ENCODE measurements at places on chromosomes 6 and 20. TPM values are rescaled to one million over a fixed set of nuclear protein-coding genes. Genes with fewer than 3 reads are reported as not detected.

CLVS2 gene
- not detected for total RNA-seq

OPRL1 gene
- total RNA-seq: 2.4 TPM

PROKR2 gene
- total RNA-seq: not detected

TFAP2A gene
- total RNA-seq: 1.3 TPM

PAX1 gene
- not detected for total RNA-seq

COL19A1 gene
- 2.6 TPM for total RNA-seq

SIRPD gene
- not detected for total RNA-seq

PRKN gene
- 1.1 TPM for total RNA-seq

ZHX3 gene
- total RNA-seq: 29.0 TPM

TCP11 gene
- total RNA-seq: 0.07 TPM

EEF1A2 gene
- 3.5 TPM for total RNA-seq

C6orf52 gene
- not detected for total RNA-seq

TUBE1 gene
- 30.2 TPM for total RNA-seq

CST5 gene
- total RNA-seq: not detected

VNN1 gene
- not detected for total RNA-seq

WFDC10B gene
- not detected for total RNA-seq

DEFB132 gene
- not detected for total RNA-seq

POLH gene
- total RNA-seq: 28.0 TPM

THBS2 gene
- 2,099 TPM for total RNA-seq

MCUR1 gene
- total RNA-seq: 8.5 TPM

MAP3K4 gene
- 25.5 TPM for total RNA-seq

LPA gene
- not detected for total RNA-seq

TRIM15 gene
- total RNA-seq: not detected

TTBK1 gene
- total RNA-seq: not detected

BNIP5 gene
- not detected for total RNA-seq

TGM2 gene
- total RNA-seq: 594 TPM

HTR1B gene
- 0.17 TPM for total RNA-seq

KIF25 gene
- 0.72 TPM for total RNA-seq

THEMIS gene
- not detected for total RNA-seq

CALHM4 gene
- total RNA-seq: not detected

IPCEF1 gene
- total RNA-seq: 0.07 TPM

TMC2 gene
- total RNA-seq: not detected

CEP162 gene
- total RNA-seq: 2.7 TPM

STMN3 gene
- total RNA-seq: 20.7 TPM

SYNGAP1 gene
- 16.1 TPM for total RNA-seq

TFB1M gene
- 17.4 TPM for total RNA-seq

APOBEC2 gene
- total RNA-seq: not detected

RAB32 gene
- 89.8 TPM for total RNA-seq

AIF1 gene
- total RNA-seq: not detected

HELZ2 gene
- 42.8 TPM for total RNA-seq

ZNF76 gene
- total RNA-seq: 20.7 TPM

TPD52L2 gene
- 135 TPM for total RNA-seq

TAF11 gene
- 12.9 TPM for total RNA-seq

BPI gene
- 0.30 TPM for total RNA-seq
